Stimulated activated CD8-positive, alpha-beta memory T cell treated with anti-CD3 and anti-CD28 coated beads, Interleukin-15, amount 100 ng/mL, for 24 hours (primary cell): ENCODE measurements at places on chromosomes 7 and 10.

GRCh38 chr10:14608381-14609001 lies 166.2 kb downstream of the FAM107B start:
- DNase-seq: no peak

DNA sequence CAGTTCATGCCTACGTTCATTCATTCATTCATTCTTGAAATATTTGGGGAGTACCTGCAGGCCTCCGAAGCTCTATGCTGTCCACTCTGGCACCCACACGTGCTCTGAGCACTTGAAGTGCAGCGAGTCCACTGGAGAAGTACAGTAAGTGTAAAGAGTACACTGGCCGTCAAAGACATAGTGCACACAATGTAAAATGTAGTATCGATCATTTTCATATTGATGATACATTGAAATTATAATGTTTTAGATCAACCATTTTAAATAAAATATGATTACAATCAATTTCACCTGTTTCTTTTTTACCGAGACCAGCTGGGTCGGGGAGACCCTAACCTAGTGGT lies 37.0 kb upstream of the PURB start:
- DNase-seq: no peak

GRCh38 chr7:11319491-11320274 lies 346.0 kb downstream of the PHF14 start:
- no peak for DNase-seq

DNA sequence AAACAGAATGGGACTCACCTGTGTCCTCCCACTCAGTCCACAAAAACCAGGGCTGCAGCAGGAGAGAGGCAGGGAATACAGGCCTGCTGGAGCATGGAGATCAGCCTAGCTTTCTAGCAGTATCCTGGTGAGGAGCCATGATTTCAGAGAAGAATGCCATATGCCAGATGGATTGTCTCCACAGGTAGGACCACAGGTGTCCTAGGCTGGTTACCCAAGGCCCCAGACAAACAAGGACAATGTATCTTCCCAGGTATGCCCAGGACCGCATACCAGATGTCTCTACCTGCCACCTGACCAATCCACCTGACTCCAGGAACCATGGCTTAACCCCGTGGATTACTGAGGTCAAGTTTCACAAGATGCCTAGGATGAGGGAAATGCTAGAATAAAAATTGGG lies 295.4 kb upstream of the NPSR1 start:
- DNase-seq: no peak

- no peak for DNase-seq
Observed at GRCh38 chr10:13146379-13146778, 15.0 kb upstream of the MCM10 start.

GRCh38 chr7:39271402-39271801 lies 293.7 kb downstream of the POU6F2 start:
- DNase-seq: no peak

DNA sequence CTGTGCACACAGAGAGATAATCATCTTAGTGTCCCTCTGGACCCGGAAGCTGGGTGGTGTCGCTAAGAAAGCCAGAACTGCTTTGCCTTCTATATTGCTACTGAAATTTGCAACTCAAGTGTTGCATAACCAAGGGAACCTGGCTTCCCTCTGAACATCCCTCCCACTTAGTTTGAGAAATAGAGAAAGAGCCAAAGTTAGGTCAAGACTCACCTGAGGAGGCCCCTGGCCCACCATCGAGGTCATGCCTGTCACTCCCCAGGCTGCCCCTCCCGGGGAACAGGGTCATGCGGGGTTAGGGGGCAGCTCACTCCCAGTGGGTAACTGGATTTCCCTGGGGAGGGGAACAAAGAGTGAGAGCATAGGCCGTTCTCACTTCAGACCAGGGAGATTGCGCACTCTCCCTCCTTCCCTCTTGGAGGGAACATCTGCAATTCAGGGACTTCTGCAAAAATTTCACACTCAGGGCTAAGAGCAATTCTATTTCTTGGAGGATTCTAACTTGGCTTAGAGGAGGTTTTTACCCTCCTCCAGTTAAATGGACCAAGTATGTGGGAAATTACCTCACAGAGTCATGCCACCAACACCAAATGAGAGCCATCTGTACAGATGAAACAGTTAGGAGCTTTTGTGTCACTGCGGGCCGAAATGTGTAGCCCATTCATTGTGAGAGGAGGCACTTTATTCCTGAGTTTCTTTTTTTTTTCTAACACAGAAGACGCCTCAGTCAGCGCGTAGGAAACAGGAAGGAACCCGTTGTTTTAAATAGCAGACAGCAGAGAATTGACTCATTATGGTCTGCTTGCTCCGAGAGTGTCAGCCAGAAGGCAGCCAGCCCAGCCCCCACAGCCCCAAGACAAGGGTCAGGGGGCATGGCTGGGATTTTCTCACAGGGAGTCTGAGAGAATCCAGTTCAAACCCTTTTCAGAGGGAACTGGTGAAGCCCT lies 221.3 kb downstream of the ARHGAP12 start:
- peak; percentile 13 for DNase-seq

DNA sequence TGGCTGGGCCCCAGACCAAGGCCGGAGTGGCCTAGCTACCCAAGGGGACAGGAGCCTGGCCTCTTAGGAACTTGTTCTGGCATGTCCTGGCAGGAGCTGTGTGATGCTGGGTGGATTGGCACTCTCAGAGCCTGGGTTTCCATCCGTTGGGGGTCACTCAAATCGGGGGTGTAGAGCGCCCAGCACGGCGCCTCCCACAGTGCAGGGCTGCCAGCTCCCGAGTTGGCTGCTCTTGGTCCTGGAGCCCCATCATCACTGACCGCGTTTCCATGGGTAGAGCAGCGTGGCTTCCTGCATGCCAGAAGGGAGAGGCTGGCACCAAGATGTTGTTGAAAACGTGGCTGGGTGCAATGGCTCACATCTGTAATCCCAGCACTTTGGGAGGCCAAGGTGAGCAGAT lies 70.3 kb downstream of the UNCX start:
- no peak for DNase-seq

DNA sequence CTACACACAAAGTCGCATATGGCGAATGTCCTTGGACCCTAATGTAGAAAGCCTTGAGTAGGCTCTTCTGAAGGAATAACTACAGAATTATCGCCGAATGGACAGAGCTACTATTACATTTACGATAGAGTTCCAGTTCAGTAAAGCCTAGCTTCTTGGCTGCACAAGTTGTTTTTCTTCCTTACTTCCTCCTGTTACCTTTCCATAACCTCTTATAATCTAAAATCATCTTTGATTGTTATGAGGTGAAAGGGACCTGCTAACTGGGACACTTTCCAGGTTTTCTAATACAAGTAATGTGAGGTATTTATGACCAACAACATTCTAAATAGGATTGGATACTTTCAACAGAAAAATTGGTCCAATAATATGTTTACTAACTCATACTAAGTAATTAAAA lies 31.2 kb downstream of the MACC1 start:
- DNase-seq: no peak

DNA sequence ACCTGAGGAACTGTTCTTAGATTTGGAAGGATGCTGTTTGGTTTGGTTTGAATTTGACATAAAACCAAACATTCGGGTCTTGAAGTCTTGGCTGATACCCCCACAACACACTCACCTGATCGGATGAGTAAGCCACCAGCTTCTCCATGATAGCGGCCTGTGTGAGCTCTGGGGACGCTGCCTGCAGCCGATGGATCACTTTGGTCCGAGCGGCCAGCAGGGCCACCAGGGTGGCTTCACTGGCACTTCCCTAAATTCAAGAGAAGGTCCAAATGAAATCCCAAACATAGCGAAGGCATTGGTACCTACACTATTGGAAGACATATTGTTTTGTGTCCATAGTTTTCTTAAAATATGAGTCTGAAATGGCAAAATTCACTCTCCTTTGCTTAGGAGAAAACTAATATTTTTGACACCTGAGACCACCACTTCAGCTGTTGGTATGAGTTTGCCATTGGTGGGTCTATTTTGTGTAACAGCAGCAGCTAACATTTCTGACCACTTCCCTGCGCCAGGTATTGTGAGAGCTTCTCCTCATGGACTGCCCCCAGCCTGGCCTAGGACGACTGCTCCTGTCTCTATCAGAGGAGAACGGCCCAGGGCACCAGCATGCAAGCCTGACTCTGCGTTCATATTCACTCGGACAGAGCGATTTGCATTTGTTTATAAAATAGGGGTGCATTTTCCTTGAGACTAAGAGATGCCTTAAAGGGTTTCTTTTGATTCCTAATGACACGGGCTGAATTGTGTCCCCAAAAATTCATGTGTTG lies 35.9 kb downstream of the DDC start:
- DNase-seq: no peak

- DNase-seq: no peak
Observed at GRCh38 chr7:123533929-123534382, 439 bp downstream of the IQUB start.

DNA sequence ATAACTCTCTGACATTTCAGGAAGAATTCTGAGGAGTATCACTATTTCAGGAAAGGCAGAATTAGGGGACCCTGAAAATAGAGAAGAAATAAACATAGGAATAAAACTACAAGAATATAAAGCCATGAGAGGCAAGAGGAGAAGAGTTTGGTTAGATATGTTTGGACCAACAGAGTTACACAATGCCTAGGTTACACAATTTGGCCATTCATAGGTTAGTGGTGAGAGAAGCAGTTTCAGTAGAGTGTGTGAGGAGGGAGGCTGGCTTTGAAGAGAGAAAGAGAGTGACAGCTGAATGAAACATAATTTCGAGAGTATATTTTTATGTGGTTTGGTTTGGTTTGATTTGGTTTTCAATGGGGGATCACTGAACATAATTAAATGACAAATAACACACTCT lies 783.2 kb upstream of the LRRN3 start:
- no peak for DNase-seq

GRCh38 chr10:74384615-74385183 lies 233.7 kb downstream of the ADK start:
- DNase-seq: no peak

- DNase-seq: no peak
Observed at GRCh38 chr10:130871406-130871805, 440.1 kb downstream of the TCERG1L start.

DNA sequence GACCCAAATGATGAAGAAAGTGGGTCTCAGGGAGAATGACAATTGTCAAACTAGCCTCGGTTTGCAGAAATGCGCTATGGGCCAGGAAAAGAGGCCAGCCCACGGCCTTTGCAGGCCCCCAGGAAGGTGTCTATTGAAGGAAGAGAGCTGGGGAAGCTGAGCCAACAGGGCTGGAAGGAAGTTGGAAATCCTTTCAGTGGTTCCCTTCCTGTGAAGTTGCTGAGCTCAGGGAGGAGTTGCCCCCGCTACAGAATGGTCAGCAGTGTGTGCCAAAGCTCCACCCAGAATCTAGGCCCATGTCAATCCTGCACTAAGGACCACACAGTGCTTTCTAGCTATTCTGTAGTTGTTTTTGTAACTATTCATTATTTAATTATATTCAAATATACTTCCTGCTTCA lies 91.6 kb upstream of the ANLN start:
- no peak for DNase-seq

DNA sequence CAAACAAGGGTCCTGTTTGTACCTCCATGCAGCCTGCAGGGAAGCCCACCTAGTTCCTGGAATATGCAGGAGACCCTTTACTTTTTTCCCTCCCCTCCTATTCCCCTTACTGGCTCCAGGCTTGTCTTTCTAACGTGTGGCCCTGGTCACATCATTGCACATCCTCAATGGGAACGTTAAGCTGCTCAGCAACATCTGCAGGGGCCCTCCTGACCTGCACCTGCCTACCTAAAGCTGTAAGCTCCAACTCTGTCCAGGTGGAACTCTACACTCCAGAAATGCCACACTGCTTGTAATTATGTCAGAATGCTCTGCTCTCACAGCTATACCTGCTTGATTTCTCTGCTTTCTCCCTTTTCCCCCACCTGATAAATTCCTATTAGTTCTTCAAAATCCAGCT lies 72.1 kb downstream of the ARMC3 start:
- DNase-seq: no peak
